ENCODE measurements at places on chromosomes 6 and 20.

GRCh38 chr6:48233063-48233462 is 122.1 kb upstream of the PTCHD4 start:
- DNase-seq, result no peak

DNA sequence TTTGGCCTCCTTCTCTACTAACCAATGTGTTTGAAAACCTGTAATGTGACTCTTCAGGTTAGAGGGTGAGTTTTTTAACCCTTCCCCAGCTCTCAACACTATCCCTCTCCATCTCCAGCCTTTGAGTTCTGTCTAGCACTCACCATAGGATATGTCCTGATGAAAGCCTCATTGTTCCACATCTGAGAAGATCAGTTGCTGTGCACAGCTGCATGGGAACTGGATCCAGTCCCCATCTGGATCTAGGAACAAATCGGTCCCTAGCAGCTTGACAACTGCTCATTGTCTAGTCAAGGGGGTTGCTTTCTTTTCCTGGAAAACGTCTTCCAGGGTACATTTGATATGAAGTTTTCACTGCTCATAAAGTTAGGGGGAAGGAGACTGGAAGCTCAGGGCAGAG is 45.4 kb upstream of the AGPAT4 start:
- DNase-seq, result no peak

- DNase-seq, result no peak
These were observed 47.8 kb downstream of the GFOD1 start for GRCh38 chr6:13439644-13440043.

DNA sequence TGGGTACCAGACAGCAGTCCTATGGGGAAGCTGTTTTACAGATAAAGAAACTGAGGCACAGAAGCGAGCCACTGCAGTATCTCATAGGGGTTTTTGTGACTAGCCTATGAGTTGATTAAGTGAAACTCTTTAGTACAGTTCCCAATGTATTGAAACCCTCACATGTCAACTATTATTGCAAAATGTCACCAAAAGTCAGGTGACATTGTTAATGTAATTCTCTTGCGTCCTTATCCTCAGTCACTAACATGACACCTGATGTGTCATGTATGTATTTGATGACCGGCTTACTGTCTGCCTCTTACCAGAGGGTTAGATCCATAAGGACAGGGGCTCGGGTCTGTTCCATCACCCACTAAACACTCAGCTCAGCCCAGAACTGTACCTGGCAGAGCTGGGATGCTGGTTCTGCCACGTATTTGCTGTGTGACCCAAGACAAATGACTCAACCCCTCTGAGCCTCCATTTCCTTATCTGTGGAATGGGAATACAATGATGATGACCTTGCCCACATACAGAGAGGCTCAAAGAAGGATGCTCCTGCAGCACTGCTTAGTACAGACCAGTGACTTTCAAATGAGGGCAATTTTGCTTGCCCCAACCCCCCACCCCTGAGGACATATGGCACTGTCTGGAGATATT is 32.9 kb downstream of the PREX1 start:
- DNase-seq, result no peak

GRCh38 chr20:36179170-36179945 is 24.8 kb downstream of the EPB41L1 start:
- no peak for DNase-seq

DNA sequence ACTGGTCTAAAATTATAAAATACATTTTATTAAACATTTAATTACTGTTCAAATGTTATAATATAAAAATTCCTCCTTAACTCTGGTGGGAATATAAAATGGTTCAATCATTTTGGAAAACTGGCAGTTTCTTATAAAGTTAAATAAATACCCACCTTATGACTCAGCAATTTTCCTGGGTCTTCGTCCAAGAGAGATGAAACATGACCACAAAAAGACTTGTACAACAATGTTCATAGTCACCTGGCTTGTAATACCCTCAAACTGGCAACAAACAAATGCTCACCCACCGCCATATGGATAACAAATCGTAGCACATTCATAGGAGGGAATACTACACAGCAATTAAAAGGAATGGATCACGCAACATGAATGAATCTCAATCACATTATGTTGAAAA is 66.0 kb upstream of the RIN2 start:
- DNase-seq, result peak; percentile 59

DNA sequence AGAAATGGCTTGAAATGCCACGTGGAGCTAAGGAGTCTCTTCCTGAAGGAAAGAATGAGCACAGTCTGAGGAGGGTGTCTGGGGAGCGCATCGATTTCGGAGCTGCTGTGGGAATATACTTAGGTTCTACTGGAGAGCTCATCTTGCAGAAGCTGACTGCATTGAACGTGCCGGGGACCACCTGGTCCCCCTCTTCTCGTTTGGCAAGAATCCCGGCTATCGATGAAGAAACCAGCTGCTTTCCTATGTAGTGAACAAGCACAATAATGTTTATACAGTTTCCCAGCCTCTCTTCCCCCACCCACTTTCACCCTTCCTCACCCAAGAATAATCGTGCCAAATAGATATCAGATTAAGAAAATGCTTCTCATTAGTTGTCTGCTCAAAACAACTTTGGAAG is 242.5 kb downstream of the PACRG start:
- no peak for DNase-seq

- peak; percentile 60 for DNase-seq
These were observed 36.9 kb downstream of the UTRN start for GRCh38 chr6:144321839-144322591.

GRCh38 chr20:60694763-60695162 is 557.3 kb upstream of the CDH4 start:
- peak; percentile 11 for DNase-seq

DNA sequence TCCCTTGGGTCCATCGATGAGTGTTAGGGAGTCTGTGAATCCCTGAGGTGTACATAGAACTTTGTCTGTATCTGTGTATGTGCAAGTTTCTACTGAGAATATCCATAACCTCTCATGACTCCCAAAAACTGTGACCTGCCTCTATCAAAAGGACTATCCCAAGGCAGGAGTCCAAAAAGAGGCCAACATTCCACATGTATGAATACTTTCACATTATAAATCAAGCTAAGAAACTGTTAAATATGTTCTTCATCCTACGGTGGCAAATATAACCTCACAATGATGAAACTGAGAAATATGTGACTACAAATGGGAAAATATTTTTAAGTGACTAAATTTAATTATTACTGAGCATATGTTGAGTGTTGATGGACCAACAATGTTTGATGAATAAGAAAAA is 16.1 kb upstream of the STX11 start:
- no peak for DNase-seq

DNA sequence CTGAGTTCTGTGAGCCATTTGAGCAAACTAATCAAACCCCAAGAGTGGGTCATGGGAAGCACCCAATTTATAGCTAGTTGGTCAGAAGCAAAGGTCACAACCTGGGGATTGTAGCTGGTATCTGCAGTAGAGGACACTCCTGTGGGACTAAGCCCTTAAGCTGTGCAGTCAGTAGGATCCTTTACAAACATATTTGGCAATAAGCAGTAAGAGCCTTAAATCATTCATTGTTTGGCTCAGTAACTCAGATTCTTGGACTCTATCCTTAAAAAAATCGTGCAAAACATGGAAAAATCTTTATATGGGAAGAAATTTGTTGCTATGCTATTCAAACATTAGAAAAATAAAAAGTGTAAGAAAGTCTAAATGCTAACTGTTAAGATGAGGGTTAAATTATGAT is 29.9 kb downstream of the FRK start:
- DNase-seq, result no peak

DNA sequence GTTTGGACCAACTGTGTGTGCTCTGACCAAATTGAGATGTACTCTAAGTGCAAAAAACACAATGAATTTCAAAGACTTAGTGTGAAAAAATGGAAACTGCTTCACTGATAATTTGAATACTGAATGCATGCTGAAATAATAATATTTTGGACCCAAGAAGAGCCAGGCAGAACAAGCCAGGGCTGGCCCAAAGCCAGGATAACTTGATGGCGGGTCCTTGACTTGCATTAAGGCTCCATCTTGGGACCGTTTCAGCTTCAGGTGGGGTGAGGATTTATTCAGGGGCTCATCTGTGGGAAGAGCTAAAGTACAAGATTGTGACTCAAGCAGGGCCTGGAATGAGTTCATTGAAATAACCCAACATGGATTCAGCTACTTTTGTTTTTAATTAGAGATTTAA is 921.9 kb downstream of the QKI start:
- DNase-seq, result no peak

- no peak for DNase-seq
These were observed 3.1 kb downstream of the PCED1A start for GRCh38 chr20:2837221-2837960.
